ENCODE measurements at places on chromosomes 7 and 10.

- DNase-seq = no peak
These were observed 224.4 kb downstream of the C7orf25 start for GRCh38 chr7:42687211-42688055.

GRCh38 chr10:89158446-89158845 is 48.7 kb downstream of the CH25H start:
- DNase-seq = no peak

DNA sequence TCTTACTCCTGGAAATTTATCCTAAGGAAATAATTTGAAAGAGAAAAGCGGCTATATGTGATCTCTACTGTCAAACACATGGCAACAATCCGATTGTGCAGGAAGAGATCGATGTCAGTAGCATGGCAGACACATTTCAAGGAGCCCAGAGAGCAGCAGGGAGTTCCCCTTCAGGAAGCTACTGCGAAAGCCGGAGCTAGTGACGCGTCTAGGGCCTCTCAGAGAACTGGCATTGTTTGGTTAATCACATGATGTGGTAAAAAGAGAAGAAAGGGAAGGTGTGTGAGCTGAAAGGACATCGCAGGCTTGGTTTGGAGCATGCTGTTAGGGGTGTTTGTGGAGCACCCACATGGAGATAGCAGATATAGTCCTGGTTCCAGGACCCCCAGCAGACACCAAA is 74.9 kb downstream of the BEND7 start:
- no peak for DNase-seq

DNA sequence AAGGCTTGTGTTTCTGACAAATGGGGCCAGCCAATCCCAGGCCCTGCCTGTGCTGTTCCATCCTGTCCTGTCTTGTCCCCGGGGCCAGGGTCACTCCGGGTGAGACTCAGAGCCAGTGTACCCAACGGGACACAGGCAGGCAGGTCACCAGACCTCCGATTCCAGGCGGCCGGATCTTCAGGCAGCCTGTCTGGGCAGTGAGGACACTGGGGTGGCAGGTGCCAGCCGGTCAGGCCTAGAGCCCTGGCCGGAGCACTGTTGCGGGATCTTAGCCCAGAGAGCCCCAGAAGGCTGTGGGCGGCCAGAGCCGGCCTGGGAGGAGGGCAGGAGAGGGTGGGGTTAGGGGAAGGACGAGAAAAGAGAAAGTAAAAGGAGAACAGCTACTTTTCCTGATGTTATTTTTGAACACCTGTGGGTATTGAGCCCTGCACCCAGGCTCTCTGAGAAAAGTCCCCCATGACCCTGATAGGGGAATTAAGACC is 134.3 kb upstream of the TNRC18 start:
- peak; percentile 78 for DNase-seq

GRCh38 chr10:118496525-118496924 is 98.9 kb downstream of the PRLHR start:
- DNase-seq = no peak

DNA sequence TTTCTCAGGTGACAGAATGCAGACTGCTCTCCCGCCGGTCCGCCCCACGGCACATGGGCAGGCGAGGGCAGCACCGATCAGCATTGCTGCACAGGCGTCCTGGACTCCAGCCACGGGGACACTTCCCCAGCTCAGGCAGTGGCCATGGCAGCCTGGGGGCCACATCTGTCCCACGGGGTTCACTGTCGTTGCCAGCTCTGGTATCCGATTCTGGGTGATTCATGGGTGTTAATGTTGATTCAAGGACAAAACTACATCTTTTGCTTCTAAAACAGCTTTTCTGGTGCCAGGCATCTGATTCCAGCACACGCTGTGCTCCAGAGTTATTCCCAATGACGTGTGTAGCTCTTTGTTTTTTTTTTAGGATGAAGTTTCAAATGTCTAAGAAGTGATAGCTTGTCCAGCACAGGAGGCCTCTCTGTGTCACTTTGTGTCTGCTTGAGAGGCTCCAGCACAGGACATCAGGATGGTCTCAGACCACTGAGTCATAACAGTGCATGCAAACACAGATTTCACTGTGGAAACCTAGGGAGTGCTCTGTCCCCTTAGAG is 218.0 kb downstream of the WDR37 start:
- no peak for DNase-seq

DNA sequence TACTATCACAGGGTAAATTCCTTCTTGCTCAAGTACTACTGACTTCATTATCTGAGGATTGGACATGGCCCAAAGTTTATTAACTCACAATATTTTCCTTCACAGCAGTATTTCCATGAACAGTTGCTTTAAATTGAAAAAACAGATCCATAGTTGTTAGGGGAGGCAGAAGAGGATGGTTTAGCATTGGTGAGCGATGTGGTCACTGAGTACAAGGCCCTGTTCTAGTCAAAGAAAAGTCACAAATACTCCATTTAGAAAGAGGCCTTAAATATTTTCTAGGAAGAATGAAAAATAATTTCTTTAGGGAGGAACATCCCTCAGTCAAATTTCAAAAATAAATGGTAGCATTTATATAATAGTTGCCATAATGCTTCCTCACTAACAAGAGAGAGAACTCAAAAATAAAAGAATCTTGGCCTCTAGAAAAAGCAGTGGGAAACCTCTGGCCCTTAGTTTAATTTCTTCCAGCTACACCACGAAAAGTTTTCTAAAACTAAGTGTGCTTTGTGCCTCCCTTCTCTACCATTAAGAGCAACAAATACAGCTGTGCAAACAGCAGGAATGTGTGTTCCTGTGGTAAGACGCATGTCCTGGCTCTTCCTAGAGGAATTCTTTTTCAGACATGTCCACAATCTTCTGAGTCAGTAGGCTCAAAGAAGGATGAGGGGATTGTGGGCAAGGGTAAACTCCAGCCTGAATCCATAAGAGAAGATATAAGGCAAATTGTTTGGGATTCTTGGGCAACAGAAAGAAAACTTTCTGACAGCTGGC is 105.7 kb downstream of the HOXA1 start:
- no peak for DNase-seq

- peak; percentile 30 for DNase-seq
These were observed at the start of gene GLI3 for GRCh38 chr7:42236976-42237810. Gene GLI3, minus strand, starts transcription at chr7:42237209. Its CDS starts 13,956 bp downstream, at chr7:42223253.

- no peak for DNase-seq
These were observed 16.1 kb upstream of the CAV2 start for GRCh38 chr7:116483271-116483942.

DNA sequence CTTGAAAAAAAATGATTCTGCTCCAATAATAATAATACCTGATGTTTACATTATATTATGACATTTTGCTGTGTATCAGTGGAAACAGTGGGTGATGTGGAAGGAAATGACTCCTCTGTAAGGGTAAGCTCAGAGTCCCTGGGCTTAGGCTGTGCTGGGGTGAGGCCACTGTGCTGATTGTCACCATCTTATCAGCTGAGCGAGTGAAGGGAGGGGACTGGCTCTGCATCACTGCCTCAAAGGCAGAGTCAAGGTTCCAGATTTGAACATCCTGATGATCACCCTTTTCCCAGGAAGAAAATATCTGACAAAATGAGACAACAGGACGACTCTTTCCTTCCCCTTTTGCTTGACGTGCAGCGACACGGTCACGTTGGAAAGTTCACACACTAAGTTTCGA is 24.0 kb upstream of the HABP2 start:
- no peak for DNase-seq

DNA sequence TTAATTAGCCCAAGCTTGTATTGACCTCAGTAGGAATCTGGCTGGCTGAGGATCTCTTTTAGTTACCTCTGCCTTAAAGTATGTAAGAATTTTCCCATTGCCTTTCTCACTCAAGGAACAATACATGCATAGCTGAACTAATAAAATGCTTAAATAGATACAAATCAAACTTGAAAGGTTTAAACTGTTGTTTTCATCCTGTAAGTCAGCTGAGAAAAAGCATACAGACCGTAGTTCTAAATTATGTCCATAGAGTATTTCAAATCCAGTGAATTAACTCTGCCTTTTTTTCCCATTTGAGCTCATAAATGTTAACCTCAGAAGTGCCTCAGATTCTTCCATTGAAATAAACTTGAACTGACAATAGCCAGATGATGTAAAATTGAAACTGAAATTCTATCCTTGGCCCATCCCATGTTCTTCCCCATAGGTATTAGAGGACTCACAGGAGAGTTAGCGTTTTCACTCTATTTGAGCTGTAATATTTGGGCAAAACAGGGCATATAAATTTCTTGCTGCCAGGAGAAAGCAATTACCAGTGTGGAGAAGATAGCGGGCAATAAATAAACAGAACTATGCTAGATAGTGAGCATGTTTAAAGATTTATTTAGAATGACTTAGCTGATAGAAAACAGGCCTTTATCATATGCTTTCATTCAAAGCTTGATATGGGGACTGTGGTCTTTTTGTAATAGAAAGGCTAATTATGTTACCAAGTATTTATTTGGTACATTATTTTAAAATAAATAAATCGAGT is 163.7 kb downstream of the WNT2 start:
- no peak for DNase-seq

GRCh38 chr7:101558742-101559325 is 70.3 kb downstream of the MYL10 start:
- DNase-seq = no peak

DNA sequence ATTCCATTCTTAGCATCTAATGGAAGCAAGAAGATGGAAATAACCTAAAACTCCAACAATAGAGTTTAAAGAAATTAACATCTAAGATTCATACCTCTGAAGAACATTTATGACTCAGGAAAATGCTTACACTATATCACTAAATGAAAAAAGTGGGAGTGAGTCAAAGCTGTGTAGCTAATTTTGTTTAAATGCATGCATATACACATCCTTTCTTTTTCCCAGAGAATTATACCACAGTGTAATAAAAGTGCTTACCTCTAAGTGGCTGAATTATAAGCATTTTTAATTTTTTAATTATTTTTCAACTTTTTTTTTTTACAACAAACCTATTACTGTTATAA is 44.3 kb downstream of the CCDC71L start:
- DNase-seq = no peak

DNA sequence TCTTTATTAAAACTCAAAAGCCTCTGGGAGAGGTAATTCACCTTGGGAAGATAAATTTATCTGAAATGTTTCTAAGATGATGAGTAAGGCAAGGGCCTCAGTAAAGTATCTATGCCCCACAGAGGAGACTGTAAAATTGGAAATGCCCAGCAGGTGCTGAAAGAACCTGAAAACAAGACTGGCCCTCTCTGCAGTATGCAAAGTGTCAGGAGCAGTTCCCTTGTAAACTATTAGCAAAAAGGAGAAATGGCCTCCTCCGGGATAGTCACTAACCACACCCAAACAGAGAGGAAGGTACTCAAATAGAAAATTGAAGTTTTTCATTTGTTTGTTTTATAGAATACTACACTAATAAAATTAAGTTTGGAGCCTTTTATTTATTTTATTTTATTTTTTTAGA is 81.2 kb downstream of the FZD1 start:
- no peak for DNase-seq

GRCh38 chr10:80015911-80016830 is 62.3 kb upstream of the TMEM254 start:
- DNase-seq = no peak

GRCh38 chr10:109178591-109178990 is 744.7 kb downstream of the XPNPEP1 start:
- no peak for DNase-seq

DNA sequence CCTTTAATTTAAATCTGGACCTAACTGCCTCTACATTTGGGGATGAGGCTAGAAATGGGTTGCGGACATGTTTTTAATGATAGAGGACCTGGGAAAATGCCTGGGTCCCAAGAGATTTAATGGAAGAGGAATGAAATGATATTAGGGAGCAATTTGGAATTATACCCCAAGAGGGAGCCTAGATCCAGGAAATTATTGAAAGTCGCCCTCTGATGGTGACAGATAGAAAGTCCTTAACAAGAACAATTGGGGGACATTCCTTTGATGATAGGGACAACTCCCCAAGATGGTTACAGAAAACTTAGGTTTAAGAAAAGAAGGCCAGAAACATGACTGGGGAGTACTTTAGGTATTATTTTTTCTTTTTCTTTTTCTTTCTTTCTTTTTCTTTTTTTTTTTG is 9.5 kb upstream of the TSGA13 start:
- DNase-seq = peak; percentile 1

- DNase-seq = no peak
These were observed 78.4 kb upstream of the UNC5B start for GRCh38 chr10:71133710-71134686.

GRCh38 chr7:54260941-54261371 is 281.2 kb upstream of the VSTM2A start:
- no peak for DNase-seq

DNA sequence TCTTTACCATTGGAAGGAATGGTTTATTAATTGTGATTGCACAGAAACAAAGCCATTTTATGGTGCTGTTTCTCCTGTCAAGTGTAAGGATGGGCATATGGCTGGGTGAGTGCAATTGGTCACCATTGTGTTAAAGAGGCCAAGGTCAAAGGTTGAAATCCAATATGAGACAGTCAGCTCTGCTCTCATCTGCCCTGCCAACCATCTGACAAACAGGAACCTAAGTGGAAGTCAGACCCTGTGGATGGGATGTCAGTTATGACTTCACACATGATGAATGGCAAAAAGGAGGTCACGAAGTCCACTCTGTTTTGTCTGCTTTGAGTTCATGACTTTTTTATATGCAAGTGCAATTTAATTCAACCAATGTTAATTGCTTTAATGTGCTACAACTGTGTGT is 172.7 kb upstream of the TMEM229A start:
- DNase-seq = no peak

- DNase-seq = no peak
These were observed 2.4 kb downstream of the BNIP3 start for GRCh38 chr10:131979336-131979735.

DNA sequence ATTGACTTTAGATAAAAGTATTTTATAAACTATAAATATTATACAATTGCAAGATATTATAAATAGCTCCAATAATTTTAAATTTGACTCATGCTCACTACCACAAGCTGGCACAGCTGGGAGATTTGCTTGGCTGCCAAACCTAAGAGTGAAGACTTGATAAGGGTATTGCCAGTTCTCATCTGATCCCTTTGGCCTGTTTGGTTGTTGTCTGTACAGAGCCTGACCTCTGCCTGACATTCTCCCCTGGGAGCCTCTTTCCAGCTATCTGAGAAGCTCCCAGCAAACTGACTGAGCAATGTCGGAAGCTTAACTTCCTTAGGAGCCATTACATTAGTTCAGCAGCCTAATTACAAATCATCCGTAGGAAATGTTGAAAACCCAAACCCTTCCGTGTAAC is 10.2 kb upstream of the LMOD2 start:
- no peak for DNase-seq

DNA sequence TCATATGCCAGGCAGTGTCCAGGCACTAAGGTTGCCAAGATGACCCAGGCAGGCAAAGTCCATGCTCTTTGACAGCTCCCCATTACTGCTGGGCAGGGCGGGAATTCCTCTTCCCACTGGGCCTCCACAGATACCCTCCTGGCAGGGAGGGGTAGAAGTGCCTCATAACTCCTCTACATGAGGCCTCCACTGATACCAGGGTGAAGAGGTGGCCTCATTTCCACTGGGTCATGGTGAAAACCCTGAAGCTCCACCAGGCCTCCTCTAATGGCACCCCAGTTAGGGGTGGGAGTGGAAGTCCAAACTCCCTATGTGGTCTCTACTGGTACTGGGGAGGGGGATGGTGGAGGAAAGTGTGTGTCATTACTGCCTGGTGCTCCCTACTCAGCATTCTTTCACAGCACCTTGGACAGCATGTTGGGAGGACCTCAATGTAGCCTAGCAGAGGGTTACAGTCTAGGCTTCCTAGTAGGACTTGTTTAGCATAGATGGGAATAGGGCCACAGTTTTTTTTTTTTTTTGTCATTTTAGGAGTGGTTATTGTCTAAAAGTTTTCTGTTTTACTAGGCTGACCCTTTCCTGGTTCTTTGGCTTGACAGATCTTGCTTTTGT is 34.6 kb upstream of the GLCCI1 start:
- no peak for DNase-seq

- no peak for DNase-seq
These were observed 32.5 kb upstream of the OCM2 start for GRCh38 chr7:98022531-98022930.

GRCh38 chr7:133714654-133715053 is 412.5 kb upstream of the LRGUK start:
- no peak for DNase-seq
